Activated T-cell treated with anti-CD3 and anti-CD28 coated beads, Interleukin-2, amount 50 U/mL, for 48 hours (primary cell): ENCODE measurements at places on chromosomes 1 and 21.

DNA sequence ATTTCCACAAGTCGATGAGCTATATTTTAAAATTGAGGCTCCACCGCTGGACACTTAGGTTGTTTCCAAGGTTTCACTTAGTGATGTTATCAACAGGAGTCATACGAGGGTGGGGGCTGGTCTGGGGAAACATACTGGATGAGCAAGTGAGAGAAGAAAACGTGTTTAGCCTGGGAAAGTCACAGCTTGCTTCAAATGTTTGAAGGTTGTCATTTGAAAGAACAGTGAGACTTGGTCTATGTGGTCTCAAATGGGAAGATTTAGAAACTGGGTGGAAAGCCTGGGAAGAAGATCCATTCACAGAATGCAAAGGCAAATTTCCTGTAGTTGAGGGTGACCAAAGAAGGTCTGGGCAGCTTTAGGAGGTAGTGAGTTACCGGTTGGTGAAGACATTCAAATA lies 9.9 kb upstream of the DYRK1A start:
- DNase-seq, result no peak

GRCh38 chr1:107480548-107481415 lies 339.9 kb downstream of the NTNG1 start:
- no peak for DNase-seq

DNA sequence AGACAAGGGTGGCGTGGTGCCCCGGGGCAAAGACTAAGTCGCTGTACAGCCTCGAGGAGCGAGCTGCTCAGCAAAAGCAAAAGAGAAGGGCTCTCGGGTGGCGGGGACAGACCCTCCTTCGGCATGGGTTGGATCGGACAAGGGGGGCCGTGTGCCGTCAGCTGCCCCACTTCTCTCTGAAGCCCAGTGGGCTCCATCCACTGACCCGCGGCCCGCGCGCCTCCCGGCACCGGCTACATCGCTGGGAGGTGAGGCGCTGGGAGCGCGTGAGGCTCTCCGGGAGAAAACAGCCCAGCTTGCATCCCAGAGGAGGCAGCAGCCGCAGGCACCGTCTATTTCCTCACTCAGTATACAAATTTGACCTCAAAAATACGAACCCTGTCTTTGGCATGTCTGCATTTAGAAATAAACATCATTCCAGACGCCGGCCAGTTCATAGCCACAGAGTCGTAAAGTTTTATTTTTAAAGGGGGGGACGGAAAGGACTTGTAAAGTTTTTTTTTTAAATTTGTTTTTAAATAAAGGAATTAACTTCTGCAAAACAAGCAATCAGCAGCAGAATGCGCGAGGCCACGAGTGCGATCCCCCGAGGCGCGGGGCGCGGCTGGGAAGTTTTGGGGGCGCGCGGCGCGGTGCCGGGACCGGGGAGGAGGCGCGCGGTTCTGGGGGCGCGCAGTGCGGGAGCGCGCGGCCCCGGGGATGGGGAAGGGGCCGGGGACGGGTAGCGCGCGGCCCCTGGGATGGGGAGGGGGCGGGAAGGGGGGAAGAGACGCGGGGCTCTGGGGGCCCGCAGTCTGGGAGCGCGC lies 689 bp upstream of the GPR137B start:
- DNase-seq, result peak; percentile 44

DNA sequence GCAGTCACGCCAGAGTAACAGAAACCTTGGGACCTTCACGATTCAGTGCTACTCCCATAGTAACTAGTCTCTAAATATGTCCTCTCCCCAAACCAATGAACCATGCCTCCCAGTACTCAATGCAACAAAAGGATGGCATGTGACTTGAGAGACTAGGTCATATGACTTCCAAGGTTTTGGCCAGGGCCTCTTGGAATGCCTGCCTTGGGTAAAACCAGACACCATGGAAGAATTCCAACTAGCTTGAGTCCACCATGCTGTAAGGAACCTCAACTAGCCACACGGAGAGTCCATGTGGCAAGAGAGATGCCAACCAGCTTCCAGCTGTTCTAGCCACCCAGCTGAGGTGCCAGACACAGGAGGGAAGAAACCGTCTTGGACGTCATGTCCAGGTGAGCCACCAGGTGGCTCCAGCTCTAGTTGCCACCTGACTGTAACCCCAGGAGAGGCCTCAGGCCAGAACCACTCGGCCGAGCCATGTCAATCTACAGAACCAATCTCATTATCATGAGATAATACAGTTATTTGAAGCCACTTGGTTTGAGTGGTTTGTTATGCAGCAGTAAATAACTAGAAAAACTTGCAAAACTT lies 115.0 kb downstream of the SYF2 start:
- DNase-seq, result peak; percentile 64

- no peak for DNase-seq
Observed at GRCh38 chr1:228475812-228476211, 11.4 kb upstream of the RNF187 start.

DNA sequence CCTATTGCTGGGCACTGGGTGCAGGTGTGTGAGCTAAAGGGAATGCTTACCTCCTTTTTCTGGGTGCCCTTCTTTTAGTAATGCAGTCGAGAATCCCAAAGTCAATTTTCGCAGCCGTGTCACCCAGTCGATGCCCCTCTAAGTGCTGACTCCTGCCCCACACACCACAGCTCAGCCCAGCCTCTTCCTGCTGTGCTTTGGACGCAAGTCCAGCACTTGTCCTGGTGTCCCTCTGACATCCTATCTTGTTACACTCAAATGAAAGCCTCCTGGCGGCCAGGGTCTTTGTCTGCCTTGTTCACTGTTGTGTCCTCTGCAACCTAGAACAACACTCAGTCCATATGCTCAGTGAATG lies 58.5 kb upstream of the RUNX3 start:
- DNase-seq, result no peak

- DNase-seq, result no peak
Observed at GRCh38 chr1:159275891-159276290, 26.2 kb upstream of the FCER1A start.

GRCh38 chr1:4565801-4566449 lies 88.5 kb upstream of the AJAP1 start:
- no peak for DNase-seq

GRCh38 chr1:227779021-227779441 lies 36.4 kb upstream of the PRSS38 start:
- DNase-seq, result no peak

DNA sequence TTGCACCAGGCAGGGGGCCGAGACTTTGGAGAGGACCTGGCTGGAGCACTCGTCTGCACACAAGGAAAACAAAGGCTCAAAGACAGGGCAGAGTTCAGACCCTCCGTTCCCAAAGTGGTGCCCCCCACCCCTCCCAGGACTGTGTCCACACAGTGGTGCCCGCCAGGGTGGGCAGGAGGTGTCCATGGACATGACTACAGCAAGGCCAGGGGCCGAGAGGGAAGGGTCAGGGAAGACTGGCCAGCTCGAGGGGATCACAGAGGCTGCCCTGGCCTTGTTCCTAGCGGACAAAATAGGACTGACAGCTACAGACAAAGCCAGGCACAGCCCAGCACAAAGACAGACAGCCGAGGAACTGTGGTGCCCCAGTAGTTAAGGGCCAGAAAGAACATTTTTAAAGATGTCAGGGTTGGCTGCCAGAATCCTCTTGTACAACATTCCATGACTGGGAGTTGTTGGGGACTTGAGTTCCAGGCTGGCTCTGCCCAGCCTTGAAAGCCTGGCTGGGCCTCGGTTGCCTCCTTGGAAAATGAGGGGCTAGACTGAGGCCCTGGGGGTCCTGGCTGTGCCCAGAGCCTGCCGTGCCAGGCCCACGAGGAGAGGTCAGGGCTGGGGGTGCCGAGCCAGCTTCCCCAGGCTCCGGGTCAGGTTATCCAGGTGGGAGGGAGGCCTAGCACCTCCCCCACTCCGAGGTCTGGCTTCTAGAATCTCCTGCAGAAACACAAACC lies 63.7 kb downstream of the SLX9 start:
- DNase-seq, result no peak

GRCh38 chr1:230385158-230385450 lies 41.0 kb downstream of the PGBD5 start:
- DNase-seq, result no peak

DNA sequence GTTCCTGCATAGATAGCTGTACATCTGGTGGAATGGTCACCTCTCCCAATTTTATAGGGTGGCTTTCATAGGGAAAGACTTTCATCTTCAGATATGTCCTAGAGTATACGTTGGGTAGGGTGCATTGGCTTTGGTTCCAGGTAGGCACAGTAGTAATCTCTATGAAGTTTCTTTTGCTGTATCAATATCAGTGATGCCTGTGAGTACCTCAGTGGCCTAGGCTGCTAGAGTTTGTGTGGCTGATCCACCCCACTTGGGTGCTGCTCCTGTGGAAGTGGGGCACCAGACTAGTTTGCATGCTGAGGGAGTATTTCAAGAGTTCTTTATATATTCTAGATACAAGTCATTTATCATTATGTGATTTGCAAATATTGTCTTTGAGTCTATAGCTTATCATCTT lies 370.5 kb upstream of the VAMP3 start:
- no peak for DNase-seq

DNA sequence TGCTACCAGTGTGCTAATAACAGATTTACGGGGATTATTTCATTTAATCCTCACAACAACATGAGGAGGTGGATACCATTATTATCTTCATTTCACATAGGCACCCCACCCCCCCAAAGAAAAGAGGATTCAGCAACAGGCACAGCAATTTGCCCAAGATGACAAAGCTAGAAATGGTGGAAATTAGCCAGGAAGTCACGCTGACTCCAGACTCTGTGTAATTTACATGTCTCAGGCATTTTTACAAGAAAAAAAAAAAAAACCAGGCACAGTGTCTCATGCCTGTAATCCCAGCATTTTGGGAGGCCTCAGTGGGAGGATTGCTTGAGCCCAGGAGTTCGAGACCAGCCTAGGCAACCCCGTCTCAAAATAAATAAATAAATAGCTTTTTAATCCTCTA lies 37.5 kb upstream of the PRDM2 start:
- DNase-seq, result no peak

- no peak for DNase-seq
Observed at GRCh38 chr1:85273397-85273796, 3.0 kb downstream of the BCL10 start.

GRCh38 chr1:59526240-59526639 lies 229.3 kb downstream of the FGGY start:
- no peak for DNase-seq

DNA sequence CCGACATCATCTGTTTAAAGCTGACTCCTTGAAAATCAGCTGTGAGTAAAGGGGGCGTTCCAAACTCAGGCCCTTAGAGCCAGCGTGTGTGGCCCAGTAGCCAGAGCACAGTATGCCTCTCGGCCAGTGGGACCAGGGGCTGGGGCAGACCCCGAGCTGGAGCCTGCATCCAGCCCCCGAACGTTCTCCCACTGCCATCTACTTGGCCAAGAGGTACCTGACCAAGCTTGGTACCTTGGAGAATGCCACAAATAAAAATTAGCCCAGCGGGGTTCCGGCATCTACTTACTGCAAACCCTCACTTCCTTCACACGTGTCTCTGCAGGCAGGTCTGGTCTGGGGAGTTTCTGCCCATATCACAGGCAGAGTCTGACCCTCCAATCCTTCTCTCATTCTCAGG lies 56.7 kb upstream of the COL6A2 start:
- no peak for DNase-seq

DNA sequence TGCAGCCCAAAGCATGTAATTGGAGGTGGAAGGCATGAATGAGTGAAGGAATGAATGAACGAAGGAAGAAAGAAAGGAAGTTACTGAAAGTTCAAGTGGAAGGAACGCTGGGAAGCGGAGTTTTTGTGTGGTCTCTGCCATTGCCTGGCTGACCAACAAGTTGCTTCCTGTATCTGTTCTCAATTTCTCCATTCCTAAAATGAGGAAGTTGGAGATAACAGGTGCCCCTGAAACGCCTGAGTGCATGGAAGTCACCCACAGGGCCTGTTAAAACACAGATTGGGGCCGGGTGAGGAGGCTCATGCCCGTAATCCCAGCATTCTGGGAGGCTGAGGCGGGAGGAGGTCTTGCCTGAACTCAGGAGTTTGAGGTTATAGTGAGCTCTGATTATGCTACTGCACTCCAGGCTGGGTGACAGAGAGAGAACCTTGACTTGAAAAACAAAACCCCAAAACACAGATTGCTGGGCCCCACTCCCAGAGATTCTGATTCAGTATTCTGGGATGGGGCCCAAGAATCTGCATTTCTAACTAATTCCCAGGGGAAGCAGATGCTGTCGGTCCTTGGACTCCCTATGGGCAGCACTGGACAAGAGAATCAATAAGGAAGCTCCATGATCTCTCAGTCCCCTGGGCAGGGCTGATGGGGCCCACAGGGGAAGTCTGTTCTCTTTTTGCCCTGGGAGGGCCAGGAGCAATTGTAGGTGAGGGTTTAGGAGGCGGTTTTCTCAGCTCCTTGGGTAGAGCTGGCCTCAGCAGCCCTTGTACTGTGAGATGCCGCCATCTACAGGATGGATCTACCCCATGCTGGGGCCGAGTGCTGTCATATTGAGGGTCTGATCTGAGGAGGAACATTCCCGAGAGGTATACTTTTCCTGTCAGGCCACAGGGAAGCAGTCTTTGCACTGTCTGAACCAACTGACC lies 3.3 kb upstream of the CNR2 start:
- peak; percentile 70 for DNase-seq

- no peak for DNase-seq
Observed at GRCh38 chr1:54532033-54532432, 16.0 kb upstream of the ACOT11 start.

- DNase-seq, result no peak
Observed at GRCh38 chr1:198520524-198521254, 19.8 kb downstream of the ATP6V1G3 start.

DNA sequence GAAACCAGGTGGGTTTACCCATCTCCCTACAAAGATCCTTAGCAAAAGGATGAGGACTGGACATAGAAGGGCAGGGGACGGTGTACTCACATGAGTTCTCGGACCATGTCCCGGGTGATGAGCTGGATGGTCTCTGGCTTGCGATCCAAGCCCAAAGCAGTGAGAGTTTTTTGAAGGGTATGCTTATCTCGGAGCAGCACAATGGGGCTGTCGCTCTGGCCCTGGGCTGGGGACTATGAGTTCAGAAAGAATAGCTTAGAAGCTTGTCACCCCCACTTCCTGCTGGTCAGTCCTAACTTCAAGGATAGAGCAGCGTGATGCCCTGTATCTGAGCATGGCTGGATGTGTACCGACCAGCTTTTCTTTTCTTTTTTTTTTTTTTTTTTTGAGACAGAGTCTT lies 9.6 kb downstream of the CFAP45 start:
- DNase-seq, result no peak

DNA sequence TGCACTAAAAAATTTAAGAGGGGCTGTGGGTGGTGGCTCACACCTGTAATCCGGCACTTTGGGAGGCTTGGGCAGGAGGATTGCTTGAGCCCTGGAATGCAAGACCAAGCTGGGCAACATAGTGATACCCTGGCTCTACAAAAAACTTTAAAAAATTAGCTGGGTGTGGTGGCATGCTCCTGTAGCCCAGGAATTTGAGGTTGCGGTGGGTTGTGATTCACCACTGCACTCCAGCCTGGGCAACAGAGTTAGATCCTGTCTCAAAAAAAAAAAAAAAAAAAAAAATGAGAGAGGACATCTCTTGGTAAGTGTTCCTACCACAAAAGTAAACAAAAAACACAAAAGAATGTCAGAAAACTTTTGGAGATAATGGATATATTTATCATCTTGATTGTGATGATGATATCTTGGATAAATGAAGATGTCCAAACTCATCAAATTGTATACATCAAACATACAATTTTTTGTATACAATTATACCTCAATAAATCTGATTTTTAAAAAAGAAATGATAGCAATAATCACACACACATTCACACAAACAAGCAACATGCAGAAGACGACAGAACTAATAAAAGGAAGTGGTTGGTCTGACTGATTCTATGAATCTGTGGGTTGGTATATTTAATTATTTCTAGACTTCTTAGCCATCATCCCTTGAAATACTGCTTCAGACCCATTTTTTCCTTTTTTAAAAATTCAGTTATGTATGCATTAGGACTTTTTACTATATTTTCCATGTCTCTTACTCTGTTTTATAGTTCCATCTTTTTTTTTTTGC lies 465.9 kb downstream of the PLA2G4A start:
- DNase-seq, result no peak

GRCh38 chr1:205396967-205397616 lies 24.8 kb downstream of the LEMD1 start:
- peak; percentile 27 for DNase-seq
